ENCODE measurements at places on chromosomes 7 and 10.

DNA sequence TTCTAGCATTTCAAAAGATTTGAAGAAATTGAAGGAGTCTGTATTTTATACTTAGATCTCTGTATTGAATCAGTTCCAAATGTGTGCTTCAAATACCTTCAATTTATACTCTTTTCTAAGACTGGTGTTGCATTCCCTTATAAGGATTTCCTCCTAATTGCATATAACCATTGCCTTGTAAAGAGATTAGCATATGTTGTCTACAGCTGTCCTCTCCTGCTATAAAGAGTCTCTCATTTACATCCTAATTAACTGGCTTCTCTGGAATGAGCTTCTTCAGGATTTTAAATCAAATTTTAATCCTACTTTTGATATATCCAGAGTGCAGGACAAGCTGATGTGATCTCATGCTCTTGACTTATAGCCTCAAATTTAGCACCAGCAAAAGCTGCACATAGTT is 957.3 kb downstream of the XPNPEP1 start:
- no peak for DNase-seq

DNA sequence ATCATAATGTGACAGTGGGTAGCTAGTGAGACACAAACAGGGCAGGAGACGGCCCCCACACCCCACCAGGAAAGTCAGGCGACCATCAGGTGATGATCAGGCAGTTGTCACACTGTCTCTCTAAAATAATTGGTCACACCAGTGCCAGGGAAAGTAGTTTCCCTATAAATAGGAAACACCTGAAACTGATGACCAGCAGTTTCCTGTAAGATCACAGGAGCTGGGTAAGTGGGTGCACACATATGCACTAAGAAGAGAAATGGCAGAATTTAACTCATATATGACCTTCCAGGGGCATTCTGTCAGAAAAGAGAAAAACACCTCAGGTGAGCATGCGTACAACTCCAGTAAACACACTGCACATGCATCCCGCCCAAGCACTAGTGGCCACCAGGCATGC is 620.5 kb upstream of the GHITM start:
- no peak for DNase-seq

- DNase-seq = no peak
Observed at GRCh38 chr7:1542841-1543747, 12.6 kb downstream of the MAFK start.

DNA sequence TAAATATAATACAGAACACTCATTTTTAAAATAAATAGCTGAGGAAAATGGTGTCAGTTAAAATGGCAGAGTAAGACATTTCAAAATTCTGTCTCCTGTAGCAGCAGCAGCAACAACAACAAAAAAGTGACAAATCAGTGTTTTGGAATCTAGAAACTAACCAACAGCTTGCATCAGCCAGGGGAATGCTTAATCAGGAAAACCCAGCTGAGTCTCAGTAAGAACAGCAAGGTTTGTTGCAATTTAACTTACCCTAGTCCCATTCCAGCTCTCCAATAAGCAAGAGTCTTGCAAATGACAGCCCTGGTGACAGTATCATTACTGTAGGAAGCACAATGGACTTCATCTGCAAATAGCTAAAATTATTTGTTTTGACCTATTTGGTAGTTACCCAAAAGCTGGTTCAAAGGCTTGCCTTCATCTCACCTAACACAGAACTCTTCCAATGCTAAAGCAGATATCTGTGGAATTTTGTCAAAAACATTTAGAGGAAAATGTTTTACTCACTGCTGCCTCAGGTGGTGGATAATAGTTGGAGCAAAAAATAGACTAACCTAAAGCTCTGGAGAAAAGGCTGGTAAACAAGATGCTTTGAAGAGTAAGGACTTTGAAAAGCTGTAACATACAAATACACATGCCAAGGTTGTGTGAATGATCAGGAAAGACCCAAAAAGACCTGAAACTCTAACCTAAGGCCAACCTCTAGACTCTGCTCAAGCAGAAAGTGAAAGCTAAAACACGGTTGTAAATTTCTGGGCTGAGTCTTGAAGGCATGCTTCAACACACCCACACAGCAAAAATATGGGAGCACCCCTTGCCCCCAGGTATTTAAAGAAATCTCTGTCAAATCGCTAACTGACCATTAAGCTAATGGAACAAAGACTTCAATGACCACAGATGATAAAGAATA is 9.9 kb upstream of the ARHGAP22 start:
- DNase-seq = no peak

DNA sequence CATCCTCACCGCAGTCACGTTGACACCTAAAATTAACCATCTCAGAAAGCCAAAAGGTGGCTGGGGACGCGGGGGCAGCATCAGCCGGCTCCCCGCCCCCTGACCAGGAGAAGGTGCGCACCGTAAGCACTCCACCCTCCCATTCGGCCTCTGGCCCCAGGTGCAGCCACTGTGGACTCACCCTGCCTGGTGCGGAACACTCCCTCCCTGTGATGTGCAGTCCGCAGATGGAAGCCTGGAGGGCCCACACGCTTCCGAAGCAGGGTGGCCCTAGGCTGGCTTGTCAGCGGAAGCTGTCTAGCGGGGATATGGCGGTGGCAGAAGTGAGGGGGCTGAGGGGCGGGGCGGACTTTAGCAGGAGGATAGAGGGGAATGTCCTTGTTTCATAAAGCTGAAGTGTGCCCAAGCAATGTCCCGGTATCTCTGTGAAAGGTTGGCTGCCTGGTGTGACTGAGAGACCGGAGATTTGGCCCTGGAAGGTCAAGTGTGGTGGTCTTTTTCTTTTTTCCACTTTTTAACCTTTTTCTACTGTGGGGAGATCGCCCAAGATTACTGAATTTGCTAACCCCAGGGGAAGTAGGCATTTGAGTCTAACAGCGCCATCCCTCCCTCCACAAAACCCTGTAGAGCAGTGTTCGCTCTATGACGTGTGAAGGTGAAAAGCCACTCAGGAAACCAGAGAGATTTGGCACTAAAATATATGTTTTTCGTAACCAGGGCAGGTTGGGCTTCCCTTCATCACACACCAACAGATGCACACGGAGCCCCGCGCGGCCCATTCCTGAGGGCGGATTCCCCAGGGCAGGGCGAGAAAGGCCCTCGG is 74.7 kb downstream of the CXCL12 start:
- DNase-seq = no peak

GRCh38 chr7:149625340-149625946 is 127.8 kb upstream of the ZNF746 start:
- DNase-seq = peak; percentile 3

GRCh38 chr10:13649844-13650520 is 63.2 kb downstream of the PRPF18 start:
- DNase-seq = no peak

GRCh38 chr7:98755138-98755898 is 114.5 kb downstream of the TMEM130 start:
- no peak for DNase-seq

DNA sequence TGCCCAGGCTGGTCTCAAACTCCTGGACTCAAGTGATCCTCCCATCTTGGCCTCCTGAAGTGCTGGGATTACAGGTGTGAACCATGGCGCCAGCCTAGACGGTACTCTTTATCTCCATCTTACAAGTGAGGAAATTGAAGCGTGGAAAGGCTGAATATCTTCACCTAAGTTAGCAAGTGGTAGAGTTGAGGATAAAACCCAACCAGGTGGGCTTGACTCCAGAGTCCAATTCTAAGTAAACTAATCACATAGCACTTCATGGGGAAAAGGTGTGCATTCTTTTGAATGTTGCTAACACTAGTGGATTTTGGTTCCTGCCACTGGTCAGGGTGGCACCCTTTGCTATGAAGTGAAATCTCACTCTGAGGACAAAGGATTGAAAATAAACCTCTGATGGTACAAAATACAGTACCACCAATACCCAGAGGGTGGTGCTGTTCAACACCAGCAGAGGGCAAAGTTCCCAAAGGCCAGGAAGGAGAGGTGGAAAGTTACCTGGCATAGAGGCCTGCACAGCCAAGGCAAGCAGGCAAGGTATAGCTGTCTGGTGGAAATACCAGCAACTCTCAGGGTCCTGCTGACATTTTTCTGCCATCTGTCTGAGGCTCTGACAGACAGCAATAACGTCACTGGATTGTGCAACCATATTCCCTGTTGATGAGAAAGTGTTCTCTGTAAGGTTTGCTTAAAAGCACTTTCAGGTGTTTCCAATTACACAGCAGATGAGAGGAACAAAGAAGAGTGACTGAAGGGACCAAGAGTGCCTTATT is 17.6 kb downstream of the ZDHHC16 start:
- DNase-seq = peak; percentile 16

GRCh38 chr7:114842551-114843065 is 79.3 kb upstream of the MDFIC start:
- no peak for DNase-seq

DNA sequence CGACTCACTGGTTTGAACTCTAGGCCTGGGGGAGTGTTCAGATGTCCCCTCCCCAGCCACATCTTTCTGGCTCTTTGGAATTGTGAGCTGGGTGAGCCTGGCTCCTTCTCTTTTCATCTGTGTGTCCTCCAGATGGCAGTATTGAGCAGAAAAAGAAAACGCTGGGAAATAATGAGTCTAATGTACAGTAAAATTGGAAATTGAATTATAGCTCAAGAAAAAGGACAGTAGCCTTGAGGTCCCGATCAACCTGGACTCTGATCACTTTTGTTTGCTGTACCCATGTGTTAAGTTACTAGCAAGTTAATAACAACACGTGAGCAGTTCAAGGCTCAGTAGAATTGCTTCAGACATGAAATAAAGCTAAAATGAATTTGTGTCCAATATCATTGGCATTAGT is 77.9 kb downstream of the SNX10 start:
- DNase-seq = no peak

DNA sequence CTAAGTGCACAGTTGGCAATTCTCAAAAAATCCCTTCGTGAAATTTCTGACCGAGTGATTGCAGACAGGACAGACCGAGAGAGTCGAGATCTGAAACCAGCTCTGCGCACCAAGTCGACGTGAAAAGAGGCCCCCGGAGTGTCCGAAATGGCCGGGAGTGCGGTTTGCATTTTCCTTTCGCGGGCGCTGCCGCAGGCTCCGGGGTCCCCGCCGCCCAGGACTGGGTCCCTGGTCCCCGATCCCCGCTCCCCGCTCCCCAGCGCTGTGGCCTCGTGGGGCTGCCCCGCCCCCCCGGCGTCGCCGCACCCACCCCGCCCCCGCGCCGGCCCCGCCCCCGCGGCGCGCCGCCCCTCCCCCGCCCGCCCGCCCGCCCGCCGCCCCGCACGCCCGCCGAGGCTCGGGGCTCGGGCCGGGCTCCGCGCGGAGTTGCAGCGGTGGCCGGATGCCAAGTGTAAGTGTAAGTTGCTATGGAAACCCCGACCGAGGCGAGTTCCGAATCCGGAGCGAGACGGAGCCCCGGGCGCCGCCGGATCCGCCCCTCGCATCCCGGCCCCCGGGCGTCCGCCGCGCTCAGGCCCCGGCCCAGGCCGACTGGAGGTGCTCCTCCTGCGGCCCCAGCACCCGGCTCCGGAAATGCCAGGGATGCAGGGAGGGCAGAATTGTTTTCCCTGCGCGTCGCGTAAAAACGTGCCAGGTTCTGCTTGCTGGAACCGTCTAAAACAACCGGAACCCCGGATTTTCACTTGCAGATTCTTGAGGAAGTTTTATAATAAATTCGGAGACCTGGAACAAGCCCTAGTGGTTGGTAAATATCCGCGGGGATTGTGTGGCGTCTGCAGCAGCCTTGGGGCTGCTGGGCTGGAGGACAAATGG is 4.6 kb downstream of the BMI1 start:
- DNase-seq = peak; percentile 73

DNA sequence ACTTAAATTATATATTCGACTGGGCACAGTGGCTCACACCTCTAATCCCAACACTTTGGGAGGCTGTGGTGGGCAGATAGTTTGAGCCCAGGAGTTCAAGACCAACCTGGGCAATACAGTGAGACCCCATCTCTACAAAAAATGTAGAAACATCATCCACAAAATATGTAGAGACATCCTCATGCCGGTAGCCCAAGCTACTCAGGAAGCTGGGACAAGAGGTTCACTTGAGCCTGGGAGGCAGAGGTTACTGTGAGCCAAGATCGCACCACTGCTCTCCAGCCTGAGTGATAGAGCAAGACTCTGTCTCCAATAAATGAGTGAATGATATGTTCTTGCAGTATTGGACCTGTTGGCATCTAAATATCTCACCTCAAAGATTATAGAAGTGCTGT is 22.6 kb upstream of the TNS3 start:
- DNase-seq = no peak

- DNase-seq = no peak
Observed at GRCh38 chr7:133060004-133060403, 21.9 kb downstream of the CHCHD3 start.

DNA sequence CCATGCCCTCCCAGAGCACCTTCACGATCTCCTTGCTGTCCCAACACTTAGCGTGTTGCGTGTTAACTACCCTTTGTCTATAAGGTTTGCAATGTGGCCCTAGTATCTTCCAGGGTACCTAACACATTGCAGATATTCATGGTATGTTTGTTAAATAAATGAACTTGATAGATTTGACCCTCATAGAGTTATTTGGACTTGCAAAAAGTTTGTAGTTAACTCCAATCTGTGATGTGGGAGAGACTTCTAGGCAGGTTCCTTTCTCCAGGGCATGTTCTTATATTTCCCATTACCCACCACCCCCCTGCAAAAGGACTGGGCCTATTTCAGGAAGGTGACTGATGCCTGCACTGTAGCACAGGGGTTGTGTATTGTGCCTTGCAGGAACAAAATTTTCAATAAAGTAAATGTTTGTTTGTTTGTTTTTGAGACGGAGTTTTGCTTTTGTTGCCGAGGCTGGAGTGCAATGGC is 612 bp downstream of the HILPDA start:
- no peak for DNase-seq

- DNase-seq = no peak
Observed at GRCh38 chr10:70221030-70221429, 12.2 kb downstream of the PPA1 start.

DNA sequence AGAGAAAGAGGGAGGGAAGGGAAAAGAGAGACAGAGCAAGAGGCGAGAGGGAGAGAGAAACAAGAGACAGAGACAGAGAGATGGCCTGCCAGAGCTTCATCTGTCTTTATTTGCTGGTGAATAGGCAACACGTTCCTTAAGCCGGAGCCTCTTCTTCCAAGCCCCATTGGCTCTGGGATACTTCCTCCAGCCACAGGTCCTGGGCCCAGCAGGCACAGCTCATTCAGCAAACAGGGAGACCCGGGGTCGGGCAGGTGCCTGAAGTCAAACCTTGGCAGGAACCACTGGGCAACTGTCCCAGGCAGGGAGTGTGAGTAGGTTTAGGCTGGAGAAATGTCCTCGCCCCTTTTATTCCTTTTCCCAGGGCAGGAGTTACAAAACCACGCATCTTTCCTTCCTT is 68.2 kb downstream of the MYL10 start:
- DNase-seq = no peak

DNA sequence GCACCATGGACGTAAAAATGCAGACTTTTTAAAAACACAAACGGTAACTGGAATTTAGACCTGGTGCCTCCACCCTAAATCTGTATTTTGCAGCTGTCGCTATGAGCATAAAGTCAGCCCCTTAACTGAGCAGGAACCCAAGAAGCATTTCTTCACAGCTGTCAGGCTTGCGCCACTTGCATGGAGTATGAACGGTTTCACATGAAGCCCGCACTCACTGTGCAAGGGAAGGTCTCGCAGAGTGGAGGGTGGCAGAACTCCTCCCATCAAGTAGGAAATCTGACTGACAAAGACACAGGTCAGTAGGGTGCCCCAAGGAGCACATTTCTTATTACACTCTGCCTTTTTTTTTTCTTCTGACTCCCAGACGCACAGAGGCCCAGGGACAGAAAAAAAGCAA is 58.5 kb downstream of the ELMO1 start:
- DNase-seq = no peak
